T-helper 17 cell (primary cell): ENCODE measurements at places on chromosomes 16 and 17. TPM values are rescaled to one million over a fixed set of nuclear protein-coding genes. Genes with fewer than 3 reads are reported as not detected.
A peak's percentile ranks its signal among the peaks of the same experiment; 100 is the strongest.

The LGALS9C gene
- not detected for total RNA-seq

DNA sequence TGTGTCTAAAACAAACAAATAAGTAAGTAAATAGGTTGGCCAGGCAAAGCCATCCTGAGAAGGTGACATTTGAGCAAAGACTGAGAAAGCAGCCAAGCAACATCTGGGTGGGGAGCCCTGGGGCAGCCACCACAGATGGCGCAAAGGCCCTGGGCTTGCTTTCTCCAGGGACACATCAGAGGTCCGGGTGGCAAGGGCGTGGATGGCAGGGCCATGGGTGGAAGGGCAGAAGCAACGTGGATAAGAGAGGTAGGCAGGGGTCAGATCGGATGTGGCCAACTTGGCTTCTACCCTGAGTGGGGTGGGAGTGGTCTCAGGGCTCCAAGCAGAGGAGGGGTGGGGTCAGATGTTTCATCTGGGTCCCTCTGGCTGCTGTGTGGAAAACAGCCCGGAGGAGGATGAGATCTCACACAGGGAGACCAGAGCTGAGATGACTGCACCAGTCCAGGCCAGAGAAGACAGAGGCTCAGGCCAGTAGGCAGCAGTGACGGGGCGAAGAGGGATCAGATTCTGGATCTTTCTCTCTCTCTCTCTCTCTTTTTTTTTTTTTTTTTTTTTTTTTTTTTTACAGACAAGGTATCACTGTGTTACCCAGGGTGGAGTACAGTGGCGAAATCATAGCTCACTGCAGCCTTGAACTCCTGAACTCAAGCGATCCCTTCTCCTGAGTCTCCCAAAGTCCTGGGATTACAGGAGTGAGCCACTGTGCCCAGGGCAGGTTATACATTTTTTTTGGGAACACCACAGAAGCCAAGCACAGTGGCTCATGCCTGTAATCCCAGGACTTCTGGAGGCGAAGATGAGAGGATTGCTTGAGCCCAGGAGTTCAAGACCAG lies 6.1 kb upstream of the SPN start:
- H3K27ac ChIP-seq = no peak overlapping the region
- no peak for DNase-seq
- peak overlapping the region; percentile 63 for H3K4me3 ChIP-seq

DNA sequence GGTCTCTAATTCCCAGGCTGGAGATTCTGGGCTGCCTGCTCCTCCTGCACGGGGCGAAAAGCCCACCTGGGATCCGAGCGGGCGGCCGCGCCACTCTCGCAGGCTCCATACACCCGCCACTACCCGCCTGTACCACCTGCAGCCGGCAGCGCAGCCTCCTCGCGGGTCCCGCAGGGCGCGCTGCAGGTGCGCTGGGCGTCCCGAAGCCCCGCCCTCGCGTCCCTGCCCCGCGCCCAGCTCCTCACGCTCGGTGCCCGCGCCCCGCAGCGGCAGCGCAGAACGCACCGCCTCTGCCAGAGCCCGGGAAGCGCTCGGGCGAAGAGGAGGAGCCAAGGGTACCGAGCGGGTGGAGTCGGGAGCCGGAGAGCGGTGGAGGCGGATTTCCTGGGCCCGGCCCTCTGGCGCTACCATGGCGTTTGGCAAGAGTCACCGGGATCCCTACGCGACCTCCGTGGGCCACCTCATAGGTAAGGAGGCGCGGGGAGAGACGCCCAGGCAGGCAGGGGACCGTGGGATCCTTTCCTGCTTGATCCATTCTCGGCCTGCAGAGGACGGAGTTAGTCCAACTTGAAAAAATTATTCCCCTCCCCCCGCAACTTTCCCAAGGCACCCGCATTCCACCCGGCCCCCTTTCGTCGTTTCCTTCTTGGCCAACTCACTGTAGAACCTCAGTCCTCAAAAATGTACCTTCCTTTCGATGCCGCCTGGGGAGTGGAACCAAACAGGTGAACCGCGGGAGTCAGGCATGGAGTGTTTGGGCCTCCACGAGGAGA lies at the start of gene TOM1L1:
TOM1L1 (plus strand) TSS at position 396 of the 773 bp plus-strand sequence; CDS start at position 410, 14 bp downstream.
- no peaks in the 10 kb centered on the region for H3K36me3 ChIP-seq
- H3K4me1 ChIP-seq = peaks cover 6% of the 10 kb centered on the region
- peaks cover 50% of the 10 kb centered on the region for H3K27me3 ChIP-seq
- peak within 1 kb of the TSS; percentile 6 for H3K27ac ChIP-seq

GRCh38 chr17:8073627-8074484 lies 13.7 kb downstream of the ALOX12B start:
- peaks cover 26% of the 10 kb centered on the region for H3K4me1 ChIP-seq
- H3K27me3 ChIP-seq = peaks cover 45% of the 10 kb centered on the region
- DNase-seq = peak; percentile 79

- H3K27ac ChIP-seq = no peak overlapping the region
- H3K27me3 ChIP-seq = no peaks in the 10 kb centered on the region
- no peak for DNase-seq
- no peaks in the 10 kb centered on the region for H3K36me3 ChIP-seq
- H3K4me3 ChIP-seq = no peak overlapping the region
Measured at GRCh38 chr17:52147872-52148271, 10.6 kb downstream of the CA10 start.

DNA sequence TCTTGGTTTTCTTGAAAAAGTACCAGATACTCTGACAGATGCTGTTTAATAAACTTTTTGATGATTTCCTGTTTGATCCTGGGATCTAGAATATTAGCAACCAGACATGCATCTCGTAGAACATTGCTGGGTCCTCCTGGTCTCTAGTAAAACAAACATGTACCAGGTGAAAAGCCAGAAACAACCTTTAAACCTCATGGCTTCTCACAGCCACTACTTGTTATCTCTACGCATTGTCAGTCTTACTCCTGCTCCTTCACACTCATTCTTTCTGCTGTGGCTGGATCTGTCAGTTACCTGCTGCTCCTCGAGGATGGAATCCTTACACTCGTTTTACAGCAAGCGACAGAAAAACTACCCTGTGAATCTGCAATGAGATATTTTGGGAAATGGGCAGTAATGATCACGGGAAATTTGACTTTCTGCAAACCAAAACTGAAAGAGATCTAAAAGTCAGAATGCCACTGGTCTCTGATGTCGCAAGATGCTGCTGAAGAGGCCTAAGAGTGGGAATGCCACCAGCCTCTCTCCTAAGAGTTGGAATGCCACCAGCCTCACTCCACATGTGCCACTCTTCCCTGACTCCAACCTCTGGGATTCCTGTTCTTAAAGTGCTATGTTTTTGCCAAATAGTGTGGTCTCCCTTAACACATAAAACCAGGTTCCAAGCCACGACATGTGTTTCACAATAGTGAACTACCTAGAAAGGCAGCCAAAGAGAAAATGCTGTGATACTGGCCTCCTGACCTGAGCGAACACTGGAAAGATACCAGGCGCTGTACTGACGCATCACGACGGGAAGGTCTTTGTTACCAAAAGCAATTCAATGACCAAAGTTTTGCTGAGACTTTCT lies 86.3 kb downstream of the VPS53 start:
- no peak for DNase-seq
- no peak overlapping the region for H3K4me3 ChIP-seq
- H3K27ac ChIP-seq = peak overlapping the region; percentile 4
- peaks cover 3% of the 10 kb centered on the region for H3K36me3 ChIP-seq
- H3K4me1 ChIP-seq = peaks cover 2% of the 10 kb centered on the region

GRCh38 chr17:61088556-61088955 lies 311.1 kb upstream of the TBX2 start:
- H3K27ac ChIP-seq = peak overlapping the region; percentile 51
- peaks cover 3% of the 10 kb centered on the region for H3K4me1 ChIP-seq
- no peak overlapping the region for H3K4me3 ChIP-seq
- H3K36me3 ChIP-seq = peaks cover 4% of the 10 kb centered on the region

DNA sequence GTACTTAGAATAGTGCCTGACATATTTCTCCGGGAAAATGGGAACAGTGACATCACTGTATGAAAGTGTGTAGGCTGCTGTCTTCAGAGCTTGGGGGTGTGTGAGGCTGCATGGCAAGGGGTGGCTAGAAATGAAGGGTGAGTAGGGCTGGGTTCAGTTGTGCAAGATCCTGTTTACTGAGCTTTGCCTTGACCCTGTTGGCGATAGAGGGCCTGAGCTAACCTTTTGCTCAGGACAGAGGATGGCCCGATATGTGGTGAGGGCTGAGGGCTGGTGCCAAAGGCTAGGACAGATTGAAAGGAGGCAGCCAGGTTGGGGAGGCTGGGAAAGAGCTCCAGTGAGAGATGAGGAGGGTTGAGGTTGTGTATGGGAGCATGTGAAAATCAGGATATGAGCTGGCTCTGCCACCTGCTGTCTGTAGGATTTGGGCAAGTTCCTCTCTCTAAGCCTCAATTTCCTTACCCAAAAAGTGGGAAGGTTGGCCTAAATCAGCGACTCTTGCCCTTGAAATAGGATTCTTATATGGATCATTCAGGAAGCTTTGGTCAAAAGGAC lies 6.0 kb upstream of the CCL1 start:
- H3K27ac ChIP-seq = no peak overlapping the region
- no peaks in the 10 kb centered on the region for H3K36me3 ChIP-seq
- H3K4me3 ChIP-seq = no peak overlapping the region
- DNase-seq = no peak
- peaks cover 13% of the 10 kb centered on the region for H3K4me1 ChIP-seq
- peaks cover 44% of the 10 kb centered on the region for H3K27me3 ChIP-seq

- no peak overlapping the region for H3K4me3 ChIP-seq
- peaks cover 6% of the 10 kb centered on the region for H3K4me1 ChIP-seq
- H3K27ac ChIP-seq = no peak overlapping the region
- H3K36me3 ChIP-seq = peaks cover 4% of the 10 kb centered on the region
Measured at GRCh38 chr16:67129422-67129821, 19.7 kb downstream of the PHAF1 start.

GRCh38 chr17:1783271-1783670 lies 21.4 kb downstream of the SERPINF1 start:
- H3K4me1 ChIP-seq = peaks cover 7% of the 10 kb centered on the region
- H3K27ac ChIP-seq = peak overlapping the region; percentile 61
- no peak overlapping the region for H3K4me3 ChIP-seq
- H3K27me3 ChIP-seq = no peaks in the 10 kb centered on the region
- no peaks in the 10 kb centered on the region for H3K36me3 ChIP-seq
- no peak for DNase-seq

GRCh38 chr16:24589997-24590396 lies 50.6 kb downstream of the RBBP6 start:
- H3K27me3 ChIP-seq = peaks cover 17% of the 10 kb centered on the region
- DNase-seq = no peak
- H3K27ac ChIP-seq = no peak overlapping the region
- H3K36me3 ChIP-seq = no peaks in the 10 kb centered on the region

DNA sequence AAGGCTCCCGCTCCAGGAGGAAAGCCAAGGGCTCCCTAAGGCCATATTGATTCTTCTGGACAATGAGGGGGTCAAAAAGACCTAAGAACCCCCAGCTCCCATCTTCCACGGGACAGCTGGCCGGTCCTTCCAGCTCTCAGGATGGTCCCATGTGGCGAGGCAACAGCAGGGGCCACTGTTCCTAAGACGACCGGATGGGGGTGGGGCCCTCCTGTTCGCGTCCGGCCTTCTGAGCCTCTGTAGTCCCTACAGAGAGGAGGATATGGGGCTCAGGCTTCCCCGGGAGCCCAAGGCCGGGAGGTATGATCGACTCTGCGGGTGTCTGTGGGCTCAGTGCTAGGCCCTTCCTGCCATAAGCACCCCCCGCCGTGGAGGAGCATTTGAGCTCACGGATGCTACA lies 6.0 kb upstream of the DCXR start:
- no peaks in the 10 kb centered on the region for H3K27me3 ChIP-seq
- H3K27ac ChIP-seq = no peak overlapping the region
- DNase-seq = no peak

- peaks cover 4% of the 10 kb centered on the region for H3K4me1 ChIP-seq
- H3K27me3 ChIP-seq = no peaks in the 10 kb centered on the region
- H3K36me3 ChIP-seq = peaks cover 2% of the 10 kb centered on the region
Measured at GRCh38 chr16:8634991-8635736, 13.7 kb downstream of the METTL22 start.

- H3K4me1 ChIP-seq = peaks cover 2% of the 10 kb centered on the region
- peaks cover 19% of the 10 kb centered on the region for H3K27me3 ChIP-seq
- no peaks in the 10 kb centered on the region for H3K36me3 ChIP-seq
- H3K4me3 ChIP-seq = no peak overlapping the region
- DNase-seq = no peak
- no peak overlapping the region for H3K27ac ChIP-seq
Measured at GRCh38 chr17:50036455-50037261, 19.3 kb upstream of the ITGA3 start.

GRCh38 chr17:68697850-68698361 lies 96.7 kb upstream of the FAM20A start:
- no peaks in the 10 kb centered on the region for H3K36me3 ChIP-seq
- no peak for DNase-seq
- no peaks in the 10 kb centered on the region for H3K4me1 ChIP-seq
- no peaks in the 10 kb centered on the region for H3K27me3 ChIP-seq
- no peak overlapping the region for H3K4me3 ChIP-seq
- no peak overlapping the region for H3K27ac ChIP-seq

The SRSF1 gene
- 107 TPM for total RNA-seq

The C17orf67 gene
- 6.6 TPM for total RNA-seq

DNA sequence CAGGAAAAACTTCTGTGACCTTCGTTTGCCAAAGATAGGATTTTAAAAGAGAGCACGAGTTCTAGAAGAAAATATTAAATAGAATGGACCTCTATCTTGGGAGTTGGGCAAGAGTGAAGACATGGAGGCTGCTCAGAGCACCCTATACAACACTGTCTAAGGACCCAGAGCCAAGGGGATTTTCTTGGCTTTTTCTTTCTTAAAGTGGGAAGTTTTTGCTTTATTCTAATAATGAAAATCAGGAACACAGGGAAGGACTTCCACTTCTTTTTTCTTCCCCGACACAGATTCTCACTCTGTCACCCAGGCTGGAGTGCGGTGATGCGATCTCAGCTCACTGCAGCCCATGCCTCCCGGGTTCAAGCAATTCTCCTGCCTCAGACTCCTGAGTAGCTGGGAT lies 94.1 kb downstream of the ZNF778 start:
- peaks cover 55% of the 10 kb centered on the region for H3K4me1 ChIP-seq
- H3K36me3 ChIP-seq = peaks cover 2% of the 10 kb centered on the region
- H3K27ac ChIP-seq = peak overlapping the region; percentile 71
- DNase-seq = no peak
- no peaks in the 10 kb centered on the region for H3K27me3 ChIP-seq

GRCh38 chr17:633641-634101 lies 81.0 kb downstream of the VPS53 start:
- no peaks in the 10 kb centered on the region for H3K36me3 ChIP-seq
- no peak overlapping the region for H3K4me3 ChIP-seq
- no peak for DNase-seq
- no peaks in the 10 kb centered on the region for H3K27me3 ChIP-seq
- H3K4me1 ChIP-seq = peaks cover 2% of the 10 kb centered on the region

- no peak overlapping the region for H3K4me3 ChIP-seq
- peaks cover 7% of the 10 kb centered on the region for H3K27me3 ChIP-seq
- no peak overlapping the region for H3K27ac ChIP-seq
- no peaks in the 10 kb centered on the region for H3K4me1 ChIP-seq
Measured at GRCh38 chr17:10295728-10296343, 77.0 kb downstream of the MYH13 start.

GRCh38 chr16:48963306-48963705 lies 318.3 kb downstream of the CBLN1 start:
- no peaks in the 10 kb centered on the region for H3K36me3 ChIP-seq
- H3K4me3 ChIP-seq = no peak overlapping the region
- no peak overlapping the region for H3K27ac ChIP-seq
- no peaks in the 10 kb centered on the region for H3K27me3 ChIP-seq

- no peak overlapping the region for H3K27ac ChIP-seq
- no peak overlapping the region for H3K4me3 ChIP-seq
- peaks cover 3% of the 10 kb centered on the region for H3K4me1 ChIP-seq
- no peak for DNase-seq
- H3K36me3 ChIP-seq = peaks cover 2% of the 10 kb centered on the region
Measured at GRCh38 chr16:2086812-2087747, 39.3 kb downstream of the TSC2 start.
